DMS 273 treated with DMSO at 0.1 percent for 48 hours (cell line): ENCODE measurements at places on chromosomes 13 and 19.

- DNase-seq, result peak; percentile 85
These were observed 6.6 kb upstream of the EML2 start for GRCh38 chr19:45645631-45646344.

- peak; percentile 49 for DNase-seq
These were observed 1.8 kb downstream of the FXYD7 start for GRCh38 chr19:35144600-35145436.

- DNase-seq, result peak; percentile 2
These were observed 22.1 kb upstream of the F7 start for GRCh38 chr13:113083402-113084061.

DNA sequence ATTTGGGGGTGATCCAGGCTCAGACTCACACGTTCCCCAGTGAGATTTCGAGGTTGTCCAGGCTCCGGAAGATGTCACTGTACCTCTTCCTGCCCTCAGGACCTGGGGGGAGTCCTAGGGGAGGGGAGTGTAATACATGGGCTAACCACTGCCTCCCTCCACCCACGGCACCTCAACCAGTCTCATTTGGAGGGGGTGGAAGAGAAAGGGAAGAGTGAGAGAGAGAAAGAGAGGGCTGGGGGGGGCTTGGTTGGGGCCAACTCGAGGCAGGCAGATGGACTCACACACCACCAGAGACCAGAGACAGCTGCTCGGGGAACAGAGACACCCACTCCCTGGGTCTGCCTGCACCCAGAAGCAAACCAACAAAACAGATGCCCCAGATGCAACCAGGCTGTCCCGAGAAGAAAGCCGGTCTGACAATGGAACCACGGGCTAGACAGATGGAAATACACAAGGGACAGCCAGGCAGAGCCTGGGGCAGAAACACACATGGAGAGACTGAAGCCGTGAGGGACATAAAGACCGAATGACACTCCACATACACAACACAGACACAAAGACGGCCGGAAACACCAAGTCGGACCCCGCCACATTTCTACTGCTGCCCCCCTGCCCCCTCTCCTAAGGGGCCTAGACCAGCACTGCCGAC lies 825 bp downstream of the GMIP start:
- DNase-seq, result peak; percentile 33

DNA sequence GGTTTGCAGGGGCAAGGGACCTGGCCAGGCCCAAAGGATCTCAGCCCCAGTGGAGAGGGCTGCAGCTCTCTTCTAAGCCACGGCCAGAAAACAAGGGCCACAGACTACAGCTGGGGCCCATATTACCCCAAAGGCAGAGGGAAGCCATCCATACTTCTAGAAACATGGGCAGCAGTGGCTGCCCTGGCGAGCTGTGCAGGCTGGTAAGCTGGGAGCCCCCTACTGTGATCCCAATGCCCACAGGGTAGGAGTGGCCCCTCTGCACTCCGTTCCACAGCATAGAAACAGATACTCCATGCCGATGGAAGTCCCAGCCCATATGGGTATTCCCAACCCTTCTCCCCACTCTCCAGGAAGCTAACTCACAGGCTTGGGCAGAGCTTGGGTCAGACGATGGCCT lies 25.1 kb downstream of the VSTM2B start:
- no peak for DNase-seq

DNA sequence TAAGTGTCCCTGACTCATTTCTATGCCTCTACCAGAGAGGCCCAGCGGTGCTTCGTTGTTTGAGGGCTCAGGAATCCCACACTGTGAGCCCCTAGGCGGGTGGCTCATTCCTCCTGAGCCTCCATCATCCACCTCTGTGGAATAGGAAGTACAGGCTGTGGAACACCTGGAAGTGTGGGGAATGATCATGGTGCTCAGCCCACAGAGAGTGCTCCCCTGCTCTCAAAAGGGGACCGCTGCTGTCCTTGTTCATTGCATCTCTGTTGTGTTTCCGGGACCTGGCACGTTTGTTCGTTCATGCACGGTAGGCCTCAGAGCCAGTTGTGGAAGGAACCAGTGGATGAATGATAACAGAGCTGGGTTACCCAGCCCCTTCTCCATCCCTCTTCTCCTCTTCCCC lies 1.2 kb downstream of the ACP7 start:
- no peak for DNase-seq

DNA sequence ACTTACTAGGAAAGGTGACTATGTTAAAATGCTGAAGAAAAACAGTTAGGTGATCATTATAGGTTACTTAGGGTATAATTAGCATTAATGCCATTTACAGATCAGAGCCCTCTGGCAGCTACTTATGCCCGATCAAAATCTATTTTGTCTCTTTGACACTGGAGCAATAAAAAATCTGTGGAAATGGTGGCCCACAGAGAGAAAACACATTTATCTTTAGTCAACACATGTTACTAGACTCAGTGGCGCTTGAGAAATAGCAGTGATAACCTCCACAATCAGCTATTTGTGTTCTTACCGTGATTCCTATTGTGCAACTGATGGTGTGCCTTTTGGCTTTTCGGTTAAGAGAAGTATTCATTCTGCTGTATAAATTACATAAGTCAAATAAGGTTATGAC lies 1519.6 kb downstream of the PCDH9 start:
- DNase-seq, result no peak

- no peak for DNase-seq
These were observed 179.1 kb downstream of the ZNF536 start for GRCh38 chr19:30551271-30551670.

- no peak for DNase-seq
These were observed 318.9 kb downstream of the MYO16 start for GRCh38 chr13:108948251-108948671.

GRCh38 chr13:36166046-36166445 lies 34.9 kb upstream of the DCLK1 start:
- DNase-seq, result no peak

GRCh38 chr13:70183041-70183440 lies 74.8 kb upstream of the KLHL1 start:
- DNase-seq, result no peak

DNA sequence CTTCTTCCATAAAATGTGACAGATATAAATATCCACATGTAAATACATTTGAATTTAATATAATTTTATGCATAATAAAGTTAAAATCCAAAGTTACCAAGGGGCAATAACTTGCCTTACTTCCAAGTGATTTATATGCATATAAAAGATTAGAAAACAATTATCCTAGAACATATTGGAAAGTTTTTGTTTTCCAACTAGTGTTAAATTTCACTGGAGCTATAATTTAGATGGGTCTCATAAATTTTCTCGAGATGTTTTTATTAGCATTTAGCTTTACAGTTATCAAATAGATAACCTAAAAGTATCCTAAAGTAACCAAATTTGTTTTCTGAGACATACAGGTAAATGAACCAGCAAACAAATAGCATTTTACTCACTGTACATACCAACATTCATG lies 225.3 kb downstream of the SPRY2 start:
- no peak for DNase-seq

DNA sequence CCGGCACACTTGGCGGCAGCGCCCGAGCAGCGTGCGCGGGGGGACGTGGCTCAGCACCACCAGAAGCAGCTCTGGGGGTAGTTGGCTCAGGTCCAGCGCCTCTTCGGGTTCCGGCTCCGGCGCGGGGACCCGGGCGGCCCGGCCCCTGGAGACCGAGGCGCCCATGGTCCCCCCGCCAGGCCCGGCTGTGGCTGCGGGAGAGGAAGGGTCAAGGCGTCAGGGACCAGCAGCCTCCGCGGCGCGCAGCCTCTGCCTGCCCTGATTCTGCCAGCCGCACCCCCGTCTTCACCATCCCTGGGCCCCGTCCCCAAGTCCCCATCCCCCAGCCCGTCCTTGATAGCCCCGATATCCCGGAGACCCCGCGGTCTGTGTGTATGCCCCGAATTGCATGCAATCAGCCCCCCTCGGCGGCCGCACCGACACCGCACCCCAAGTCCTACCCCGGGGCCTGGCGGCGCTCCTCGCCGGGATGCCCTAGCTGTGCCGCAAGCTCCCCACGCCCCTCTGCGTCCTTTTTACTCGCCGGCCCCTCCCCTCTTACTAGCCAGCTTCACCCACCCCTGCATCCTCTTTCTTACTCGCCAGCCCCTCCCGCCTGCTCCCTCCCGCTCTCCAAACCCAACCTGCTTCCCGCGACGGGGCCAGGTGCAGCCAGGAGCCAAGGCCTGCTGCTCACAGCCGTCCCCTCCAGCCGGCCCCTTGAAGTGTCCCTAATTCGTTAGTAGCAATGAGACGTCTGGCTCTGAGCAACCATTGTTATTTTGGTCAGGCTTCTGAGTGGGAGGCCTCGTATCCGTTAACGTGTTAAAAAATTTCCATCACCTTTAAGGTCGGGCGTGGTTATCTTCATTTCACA lies at the start of gene FBXO27:
TSS of gene FBXO27 (minus strand) at position 487 of the 856 bp plus-strand sequence. CDS start at position 165, 322 bp downstream.
- no peak for DNase-seq

DNA sequence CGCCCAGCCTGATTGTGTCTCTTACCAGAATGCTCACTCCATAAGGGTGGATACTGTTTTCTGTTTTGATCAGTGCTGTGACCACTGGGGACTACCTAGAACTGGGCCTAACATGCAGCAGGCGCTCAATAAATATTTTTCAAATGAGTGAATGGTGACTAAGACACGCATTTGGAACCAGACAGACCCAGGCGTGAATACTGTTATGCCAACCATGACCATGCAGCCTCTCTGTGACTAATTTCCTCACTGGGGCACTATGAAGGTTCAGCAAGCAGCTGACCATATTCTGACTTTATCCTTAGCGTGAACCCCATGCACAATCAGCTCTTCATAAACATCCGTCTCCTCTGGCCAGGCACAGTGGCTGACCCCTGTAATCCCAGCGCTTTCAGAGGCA lies 13.0 kb upstream of the SPC24 start:
- DNase-seq, result no peak

DNA sequence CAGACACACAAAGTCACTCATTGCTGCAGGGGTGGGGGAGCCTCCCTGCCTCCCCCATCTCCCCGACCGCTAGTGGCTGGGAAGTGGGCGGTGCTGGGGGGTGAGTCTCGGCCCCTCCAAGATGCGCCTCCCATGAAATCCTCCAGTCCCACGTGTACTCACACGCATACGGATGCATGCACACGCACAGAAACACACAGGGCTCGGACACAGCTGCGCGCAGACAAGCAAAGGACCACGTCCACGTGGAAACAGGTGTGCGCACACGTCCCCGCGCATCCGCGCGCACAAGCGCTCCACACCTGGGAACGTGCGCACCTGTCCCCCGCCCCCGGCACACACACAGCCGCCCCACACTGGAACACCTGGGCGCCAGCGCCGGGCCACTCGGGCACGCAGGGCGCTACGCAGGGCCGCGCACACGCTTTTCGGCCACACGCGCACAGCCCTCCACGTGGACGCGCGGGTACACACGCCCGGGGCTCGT lies 687 bp downstream of the MATK start:
- DNase-seq, result no peak

DNA sequence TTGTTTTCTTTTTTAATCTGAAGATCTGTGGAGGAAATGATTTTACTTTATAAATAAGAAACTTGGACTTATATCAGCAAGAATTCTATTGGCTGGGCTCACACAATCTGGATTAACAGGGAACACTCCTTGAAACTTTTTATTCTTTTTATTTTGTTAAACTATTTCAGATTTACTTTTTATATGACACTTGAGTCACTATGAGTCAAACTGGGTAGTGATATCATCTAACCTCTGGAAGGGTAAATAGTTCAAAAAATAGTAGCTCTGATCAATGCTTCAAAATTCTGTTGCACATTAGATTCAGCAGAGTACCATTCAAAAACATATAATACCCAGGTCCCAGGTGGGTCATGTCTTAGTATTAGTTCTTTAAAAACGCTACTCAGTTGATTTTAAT lies 55.1 kb upstream of the NBEA start:
- DNase-seq, result no peak

DNA sequence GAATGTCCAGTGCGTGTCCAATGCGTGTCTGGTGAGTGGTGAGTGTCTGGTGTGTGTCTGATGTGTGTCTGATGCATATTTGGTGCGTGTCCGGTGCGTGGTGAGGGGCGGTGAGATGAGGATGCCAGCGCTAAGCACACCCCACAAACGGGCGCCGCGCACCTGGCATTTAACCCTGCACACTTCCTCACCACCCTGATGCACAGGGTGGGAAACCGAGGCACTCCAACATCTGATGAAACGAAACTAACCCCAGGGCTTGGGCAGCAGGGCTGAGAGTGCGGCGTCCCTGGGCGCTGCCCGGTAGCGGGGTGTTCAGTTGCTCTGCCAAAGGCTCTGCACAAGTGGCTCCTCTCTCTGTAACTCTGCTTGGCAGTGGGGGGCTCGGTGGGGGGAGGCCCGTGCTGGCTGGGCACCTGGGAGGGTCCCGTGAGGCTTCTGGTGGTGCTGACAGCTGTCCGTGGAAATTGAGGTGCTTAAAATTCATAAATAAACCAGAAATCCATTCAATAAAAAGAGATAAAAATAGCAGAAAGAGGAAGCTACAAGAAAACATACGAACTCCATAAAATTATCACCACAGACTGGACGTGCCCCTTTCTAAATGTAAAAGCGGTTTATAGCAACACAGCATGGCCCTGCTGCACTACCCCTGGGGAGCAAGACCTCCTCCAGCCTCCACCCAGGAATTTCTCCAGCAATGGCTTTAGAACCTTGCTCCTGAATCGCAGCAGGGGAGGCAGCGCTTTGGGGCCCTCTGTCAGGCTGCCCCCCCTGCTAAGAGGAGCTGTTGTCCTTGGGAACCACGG lies 76.0 kb downstream of the RASA3 start:
- DNase-seq, result no peak

DNA sequence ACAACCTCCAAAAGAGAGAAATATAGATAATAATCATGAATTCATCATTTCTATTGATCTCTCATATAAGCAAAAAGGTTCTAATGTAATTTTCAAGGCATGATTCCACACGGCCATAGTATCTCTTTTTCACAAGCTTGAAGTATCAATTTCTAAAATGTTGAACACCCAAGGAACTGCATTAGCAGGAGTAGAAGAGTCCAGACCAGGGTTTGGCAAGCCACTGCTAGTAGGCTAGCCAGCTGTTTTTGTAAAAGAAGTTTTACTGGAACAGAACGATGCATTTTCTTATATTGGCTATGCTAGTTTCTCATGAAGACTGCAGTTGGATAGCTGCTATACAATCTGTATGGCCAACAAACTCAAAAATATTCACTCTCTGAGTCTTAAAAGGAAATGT lies 481.5 kb upstream of the MIR17HG start:
- DNase-seq, result no peak

GRCh38 chr13:51980908-51981307 lies 30.3 kb downstream of the ATP7B start:
- no peak for DNase-seq

- no peak for DNase-seq
These were observed 619.8 kb downstream of the DCT start for GRCh38 chr13:93859716-93860115.

- no peak for DNase-seq
These were observed 12.5 kb downstream of the CRTC1 start for GRCh38 chr19:18696023-18696422.

GRCh38 chr13:92038905-92039304 lies 640.5 kb downstream of the GPC5 start:
- no peak for DNase-seq

DNA sequence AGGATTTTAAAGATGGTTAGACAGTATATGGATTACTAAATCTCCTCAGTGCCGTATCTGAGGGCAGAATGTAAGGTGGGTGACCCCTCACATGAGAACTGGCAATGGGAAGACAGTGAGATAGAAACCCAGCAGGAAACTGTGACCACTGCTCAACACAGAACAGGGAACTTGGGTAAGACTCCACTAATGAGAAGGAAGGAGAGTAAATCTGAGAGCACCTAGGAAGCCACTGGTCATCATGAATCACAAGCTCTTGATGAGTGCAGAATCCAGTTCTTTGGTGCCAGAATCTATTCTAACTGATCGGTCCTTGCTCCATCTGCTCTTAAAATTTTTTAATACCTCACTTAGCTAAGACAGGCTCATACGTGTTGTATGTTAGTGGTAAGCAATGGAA lies 261.8 kb downstream of the KLF12 start:
- DNase-seq, result no peak
